ENCODE measurements at places on chromosomes 7 and 10. TPM values are rescaled to one million over a fixed set of nuclear protein-coding genes. Genes with fewer than 3 reads are reported as not detected.

Gene AS3MT
- 8.1 TPM for total RNA-seq

Gene RAB19
- total RNA-seq, result not detected

Gene POLR1F
- total RNA-seq, result 13.6 TPM

Gene WNT8B
- total RNA-seq, result not detected

Gene CLDN4
- total RNA-seq, result 0.43 TPM

Gene IFIT1B
- under 0.01 TPM for total RNA-seq

Gene ANLN
- total RNA-seq, result 10.9 TPM

Gene RNF32
- 1.3 TPM for total RNA-seq

Gene ARHGAP21
- total RNA-seq, result 130 TPM

Gene C7orf33
- not detected for total RNA-seq

Gene SLC29A3
- 1.4 TPM for total RNA-seq

Gene GRM3
- total RNA-seq, result not detected

Gene KCNMA1
- 70.6 TPM for total RNA-seq

Gene NKX6-2
- total RNA-seq, result not detected

Gene MUC12
- total RNA-seq, result 0.34 TPM

Gene SPDYE18
- total RNA-seq, result 0.32 TPM

Gene GPR158
- not detected for total RNA-seq

Gene DIP2C
- total RNA-seq, result 12.3 TPM

Gene LRRC17
- total RNA-seq, result 381 TPM

Gene SYT15B
- not detected for total RNA-seq

All from bronchial smooth muscle cell (primary cell).